Heart left ventricle (tissue), 16 donors: ENCODE measurements at places on chromosomes 12 and 14. TPM values are rescaled to one million over a fixed set of nuclear protein-coding genes. Genes with fewer than 3 reads are reported as not detected.

- no peak for DNase-seq
Observed at GRCh38 chr12:53222170-53222721, 9.8 kb downstream of the RARG start.

Gene LMNTD1
- not detected for polyA plus RNA-seq

Gene CACNA1C
- 41.9 TPM for polyA plus RNA-seq

Gene RAPGEF3
- 62.1 TPM for polyA plus RNA-seq

DNA sequence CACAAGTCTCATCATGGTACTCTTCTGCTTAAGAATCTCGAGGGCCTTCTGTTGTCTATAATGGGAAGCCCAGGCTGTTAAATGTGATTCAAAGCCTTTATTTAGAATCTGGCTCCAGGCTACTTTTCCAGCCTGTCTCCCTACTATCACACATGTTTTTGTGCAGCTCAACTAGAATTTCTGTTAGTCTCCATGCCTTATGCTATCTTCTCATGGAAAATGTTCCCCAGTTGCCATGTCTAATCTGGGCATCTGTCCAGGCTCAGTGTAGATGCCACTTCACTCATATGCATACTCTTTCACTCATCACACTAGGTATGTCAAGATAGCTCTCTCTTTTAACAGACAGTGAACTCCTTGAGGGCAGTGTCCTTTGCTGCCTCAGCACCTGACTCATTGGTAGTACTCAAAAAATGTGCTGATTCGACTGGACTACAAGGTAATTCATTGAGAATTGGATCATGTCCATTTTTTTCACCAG is 145.3 kb downstream of the TTLL5 start:
- DNase-seq: peak; percentile 49

DNA sequence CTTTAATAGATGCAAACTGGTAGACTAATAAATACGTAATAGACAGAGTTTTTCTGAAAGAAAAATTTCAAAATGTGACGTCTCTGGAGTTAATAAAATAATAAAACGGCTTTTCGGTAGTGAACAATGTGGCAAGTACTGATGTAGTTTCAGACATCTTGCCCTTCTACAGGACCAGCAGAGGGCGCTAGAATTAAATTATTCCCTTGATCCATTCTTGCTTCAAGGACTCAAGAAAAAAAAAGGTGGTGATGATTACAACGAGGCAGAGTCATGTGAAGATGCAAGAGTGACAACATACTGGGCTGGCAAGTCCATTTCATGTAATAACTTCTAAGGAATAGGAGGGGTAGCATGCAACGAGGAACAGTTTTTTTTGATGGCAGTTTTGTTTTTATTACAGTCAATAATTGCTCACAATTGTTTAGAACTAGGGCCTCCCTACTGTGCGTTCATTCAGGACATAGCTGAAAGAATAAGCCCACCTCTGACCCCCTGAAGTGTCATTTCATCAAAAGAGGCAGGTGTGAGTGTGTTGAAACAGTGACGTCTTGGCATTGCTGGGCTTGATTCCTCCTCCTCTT is 101.0 kb upstream of the GZMB start:
- DNase-seq: no peak

DNA sequence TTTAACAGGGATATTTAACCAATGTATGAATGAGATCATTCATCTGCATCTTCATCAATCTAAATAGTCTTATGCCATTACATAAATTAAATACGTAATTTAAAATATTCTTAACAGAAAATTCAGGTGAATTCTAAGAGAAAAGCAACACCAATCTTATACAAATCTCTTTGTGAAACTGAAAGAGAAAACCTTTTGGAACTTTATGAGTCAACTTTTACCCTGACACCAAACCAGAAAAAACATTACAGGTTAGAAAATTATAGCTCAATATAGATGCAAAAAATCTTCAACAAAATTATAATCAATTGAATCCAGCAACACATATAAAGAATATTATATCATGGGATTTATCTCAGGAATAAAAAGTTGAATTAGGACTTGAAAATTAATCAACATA is 3.4 kb downstream of the GLIPR1L1 start:
- DNase-seq: no peak

Gene DACT1
- 1.7 TPM for polyA plus RNA-seq

Gene CARMIL3
- polyA plus RNA-seq: 0.08 TPM

DNA sequence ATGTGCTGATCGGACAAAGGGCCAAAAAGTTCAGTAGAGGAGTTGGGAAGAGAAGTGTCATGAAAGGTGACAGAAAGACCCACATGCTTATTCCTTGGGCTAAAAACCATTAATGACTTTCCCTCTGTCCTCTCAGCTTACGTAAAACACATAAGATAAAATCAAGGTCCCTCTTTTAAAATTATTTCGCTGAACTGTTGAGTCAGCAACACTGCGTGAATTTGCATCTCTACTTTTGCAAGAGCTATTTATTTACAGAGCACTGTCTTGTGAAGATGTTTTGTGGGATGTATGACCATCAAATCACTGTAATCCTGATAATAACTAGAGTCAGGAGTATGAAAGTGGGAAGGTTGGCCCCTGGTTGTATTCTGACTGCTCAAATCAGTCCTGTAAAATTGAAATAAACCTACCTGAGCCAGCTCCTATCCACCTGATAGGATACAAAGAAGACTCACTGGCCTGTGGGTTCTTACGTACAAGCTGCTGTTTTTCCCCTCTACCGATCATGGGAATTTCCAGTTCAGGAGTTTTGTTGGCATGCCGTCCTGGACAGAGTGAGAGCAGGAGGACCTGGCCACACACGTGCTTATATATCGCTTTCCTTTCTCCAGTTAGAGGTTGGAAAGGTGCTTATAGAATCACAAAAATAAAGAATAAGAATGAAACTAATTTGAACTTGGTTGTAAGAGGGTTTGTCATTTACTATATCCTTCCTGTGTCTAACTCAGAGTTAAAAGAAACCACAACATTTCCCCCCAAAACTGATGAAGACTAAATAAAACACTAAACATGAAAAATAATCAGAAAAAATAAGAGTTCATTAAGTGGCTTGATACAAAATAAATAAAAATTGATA is 42.9 kb downstream of the IFNG-AS1 start:
- no peak for DNase-seq

GRCh38 chr12:18805516-18806248 is 67.8 kb downstream of the CAPZA3 start:
- no peak for DNase-seq

Gene POTEM
- not detected for polyA plus RNA-seq

GRCh38 chr12:14514154-14514842 is 53.4 kb downstream of the PLBD1 start:
- no peak for DNase-seq

GRCh38 chr12:4472046-4472445 is 26.4 kb upstream of the FGF6 start:
- DNase-seq: no peak

Gene TRPV4
- 0.19 TPM for polyA plus RNA-seq

DNA sequence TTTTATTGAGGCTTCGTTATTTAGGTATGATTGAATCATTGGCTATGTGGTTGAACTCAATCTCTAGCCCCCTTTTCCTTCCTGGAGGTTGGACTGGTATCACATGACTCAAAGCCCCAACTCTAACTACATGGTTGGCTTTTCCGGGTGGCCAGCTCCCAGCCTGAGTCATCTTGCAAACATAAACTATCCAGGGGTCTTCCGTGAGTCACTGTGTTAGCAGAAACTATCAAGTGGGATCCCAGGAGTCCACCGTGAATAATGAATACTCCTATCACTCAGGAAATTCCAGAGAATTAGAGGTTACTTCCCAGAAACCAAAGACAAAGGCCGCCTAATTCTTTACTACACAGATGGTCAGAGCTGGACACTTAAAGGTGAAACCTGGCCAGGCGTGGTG is 19.7 kb upstream of the PLEKHD1 start:
- DNase-seq: no peak

- DNase-seq: no peak
Observed at GRCh38 chr12:79769189-79769859, 78.6 kb upstream of the PAWR start.

GRCh38 chr12:5796171-5796958 is 148.7 kb downstream of the ANO2 start:
- peak; percentile 34 for DNase-seq

Gene ZNF839
- polyA plus RNA-seq: 7.1 TPM

GRCh38 chr12:131133015-131133905 is 179.6 kb downstream of the ADGRD1 start:
- peak; percentile 18 for DNase-seq

GRCh38 chr12:55666508-55666907 is 29.8 kb downstream of the OR10P1 start:
- DNase-seq: no peak

- DNase-seq: no peak
Observed at GRCh38 chr12:25121110-25121509, 73.8 kb downstream of the DNAI7 start.

- DNase-seq: no peak
Observed at GRCh38 chr12:7793211-7793610, 4.0 kb downstream of the NANOG start.

Gene TAS2R14
- 0.95 TPM for polyA plus RNA-seq

DNA sequence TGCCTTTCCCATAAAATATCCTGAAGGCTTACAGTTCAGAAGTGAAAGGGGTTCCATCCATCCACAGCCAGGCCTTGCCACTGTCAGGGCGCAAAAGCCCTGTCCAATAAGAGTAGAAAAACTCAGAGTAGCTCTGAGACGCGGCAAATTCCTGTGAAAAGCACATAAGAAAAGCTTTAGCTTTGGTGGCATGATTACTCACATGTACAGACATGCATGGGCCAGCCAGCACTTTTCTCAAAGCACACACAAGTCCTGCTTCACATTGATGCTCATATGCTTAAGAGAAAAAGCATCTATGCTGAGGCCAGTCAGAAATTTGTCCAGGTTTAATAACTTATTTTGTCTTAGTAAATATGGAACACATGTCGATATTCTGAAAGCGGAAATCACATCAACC is 25.5 kb downstream of the CLEC1A start:
- no peak for DNase-seq

Gene SLC8A3
- polyA plus RNA-seq: 0.03 TPM

DNA sequence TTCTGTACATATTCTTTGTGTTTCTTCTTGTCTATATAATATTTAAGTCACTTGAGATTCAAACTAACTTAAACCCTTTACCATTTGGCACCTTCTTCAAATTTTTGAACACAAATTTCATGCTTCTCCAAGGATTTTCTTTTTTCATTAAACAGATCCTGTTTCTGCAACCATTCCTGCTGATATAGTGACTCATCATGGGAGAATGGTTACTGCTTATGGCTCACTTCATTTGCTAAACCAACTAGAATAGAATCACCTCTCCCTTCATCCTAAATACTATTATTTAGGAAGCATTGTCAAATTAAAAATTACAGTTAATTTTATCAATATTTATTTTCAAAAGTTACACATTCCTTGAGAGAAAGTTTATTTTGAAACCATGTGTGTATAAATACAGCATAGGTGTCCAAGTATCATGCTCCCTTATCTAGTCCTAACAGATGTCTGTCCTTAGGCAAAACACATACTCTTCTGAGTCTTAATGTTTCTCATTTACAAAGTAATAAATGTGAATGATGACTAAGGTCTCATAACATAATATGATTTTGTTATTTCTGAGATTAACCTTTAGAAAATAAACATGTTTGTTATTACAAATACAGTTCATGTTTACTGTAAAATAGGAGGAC is 40.7 kb downstream of the PLCZ1 start:
- DNase-seq: no peak

- DNase-seq: no peak
Observed at GRCh38 chr14:65957631-65958205, 528.5 kb upstream of the CCDC196 start.

- DNase-seq: no peak
Observed at GRCh38 chr14:91348845-91349465, 68.7 kb downstream of the CCDC88C start.

DNA sequence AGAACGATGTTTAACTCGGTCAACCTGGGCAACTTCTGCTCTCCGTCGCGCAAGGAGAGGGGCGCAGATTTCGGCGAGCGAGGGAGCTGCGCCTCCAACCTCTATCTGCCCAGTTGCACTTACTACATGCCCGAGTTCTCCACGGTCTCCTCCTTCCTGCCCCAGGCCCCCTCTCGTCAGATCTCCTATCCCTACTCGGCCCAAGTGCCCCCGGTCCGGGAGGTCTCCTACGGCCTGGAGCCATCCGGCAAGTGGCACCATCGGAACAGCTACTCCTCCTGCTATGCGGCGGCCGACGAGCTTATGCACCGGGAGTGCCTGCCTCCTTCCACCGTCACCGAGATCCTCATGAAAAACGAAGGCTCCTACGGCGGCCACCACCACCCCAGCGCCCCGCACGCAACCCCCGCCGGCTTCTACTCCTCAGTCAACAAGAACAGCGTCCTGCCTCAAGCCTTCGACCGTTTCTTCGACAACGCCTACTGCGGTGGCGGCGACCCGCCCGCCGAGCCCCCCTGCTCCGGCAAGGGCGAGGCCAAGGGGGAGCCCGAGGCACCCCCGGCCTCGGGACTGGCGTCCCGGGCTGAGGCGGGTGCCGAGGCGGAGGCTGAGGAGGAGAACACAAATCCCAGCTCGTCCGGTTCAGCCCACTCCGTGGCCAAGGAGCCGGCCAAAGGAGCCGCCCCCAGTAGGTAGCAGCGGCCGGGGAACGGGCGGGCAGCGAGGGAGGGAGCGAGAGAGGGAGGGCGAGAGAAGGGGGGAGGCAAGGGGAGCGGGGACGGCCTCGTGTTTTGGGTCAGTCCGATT is 513 bp downstream of the HOXC11 start:
- no peak for DNase-seq

Gene APAF1
- polyA plus RNA-seq: 3.7 TPM
